Urinary bladder (tissue), 4 donors: ENCODE measurements at places on chromosomes 4 and X. TPM values are rescaled to one million over a fixed set of nuclear protein-coding genes. Genes with fewer than 3 reads are reported as not detected.

The UGT2A1 gene
- not detected for polyA plus RNA-seq

The AMBN gene
- polyA plus RNA-seq: not detected

The RTL3 gene
- polyA plus RNA-seq: 0.03 TPM

The C4orf51 gene
- not detected for polyA plus RNA-seq

GRCh38 chr4:63528256-63528991 is 880.8 kb downstream of the TECRL start:
- DNase-seq: peak; percentile 5

GRCh38 chr4:153514001-153514526 is 47.9 kb downstream of the TMEM131L start:
- DNase-seq: no peak
